ENCODE measurements at places on chromosomes 6 and 20. TPM values are rescaled to one million over a fixed set of nuclear protein-coding genes. Genes with fewer than 3 reads are reported as not detected.

GRCh38 chr20:59000326-59000725 is 6.7 kb downstream of the CTSZ start:
- no peak for DNase-seq

- DNase-seq, result no peak
Measured at GRCh38 chr20:23043376-23043775, 6.1 kb downstream of the THBD start.

- DNase-seq, result no peak
Measured at GRCh38 chr6:37688078-37688850, 9.4 kb downstream of the MDGA1 start.

Gene AVP
- not detected for total RNA-seq

Gene HLA-DPA1
- 148 TPM for total RNA-seq

Gene C6orf132
- 0.54 TPM for total RNA-seq

Gene PGC
- total RNA-seq, result 53.1 TPM

All from thoracic aorta (tissue), 2 donors.